Activated CD8-positive, alpha-beta memory T cell treated with anti-CD3 and anti-CD28 coated beads, Interleukin-2, amount 10 ng/mL, durations not matched to agents 7 days and 5 days (primary cell): ENCODE measurements at places on chromosomes 1 and 21.

GRCh38 chr21:45874716-45875415, 106.7 kb upstream of the COL6A1 start:
- no peaks in the 10 kb centered on the region for H3K36me3 ChIP-seq
- H3K4me3 ChIP-seq: no peak overlapping the region
- H3K4me1 ChIP-seq: no peaks in the 10 kb centered on the region
- DNase-seq: no peak
- peaks cover 9% of the 10 kb centered on the region for H3K27me3 ChIP-seq
- no peak overlapping the region for H3K27ac ChIP-seq

GRCh38 chr1:88787023-88787903, 103.2 kb downstream of the PKN2 start:
- no peaks in the 10 kb centered on the region for H3K27me3 ChIP-seq
- no peak overlapping the region for H3K27ac ChIP-seq
- H3K4me1 ChIP-seq: peaks cover 5% of the 10 kb centered on the region
- DNase-seq: no peak
- peaks cover 32% of the 10 kb centered on the region for H3K36me3 ChIP-seq

DNA sequence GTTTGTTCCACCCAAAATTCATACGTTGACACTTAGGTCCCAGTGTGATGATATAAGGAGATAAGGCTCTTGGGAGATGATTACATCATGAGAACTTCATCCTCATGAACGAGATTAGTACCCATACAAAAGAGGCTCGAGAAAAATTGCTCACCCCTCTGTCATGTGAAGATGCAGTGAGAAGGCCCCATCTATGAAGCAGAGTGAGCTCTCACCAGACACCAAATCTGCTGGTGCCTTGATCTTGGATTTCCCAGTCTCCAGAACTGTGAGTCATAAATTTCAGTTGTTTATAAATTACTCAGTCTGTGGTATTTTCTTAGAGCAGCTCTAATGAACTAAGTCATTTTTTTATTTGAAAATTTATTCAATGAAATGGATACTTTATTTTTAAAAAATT, 42.6 kb upstream of the USP25 start:
- no peak for DNase-seq
- no peak overlapping the region for H3K4me3 ChIP-seq
- peaks cover 4% of the 10 kb centered on the region for H3K36me3 ChIP-seq
- H3K4me1 ChIP-seq: peaks cover 18% of the 10 kb centered on the region
- H3K27me3 ChIP-seq: no peaks in the 10 kb centered on the region

GRCh38 chr1:37676281-37677142, 15.8 kb upstream of the CDCA8 start:
- no peak overlapping the region for H3K27ac ChIP-seq
- H3K36me3 ChIP-seq: no peaks in the 10 kb centered on the region
- no peak overlapping the region for H3K4me3 ChIP-seq
- DNase-seq: no peak
- peaks cover 19% of the 10 kb centered on the region for H3K27me3 ChIP-seq

DNA sequence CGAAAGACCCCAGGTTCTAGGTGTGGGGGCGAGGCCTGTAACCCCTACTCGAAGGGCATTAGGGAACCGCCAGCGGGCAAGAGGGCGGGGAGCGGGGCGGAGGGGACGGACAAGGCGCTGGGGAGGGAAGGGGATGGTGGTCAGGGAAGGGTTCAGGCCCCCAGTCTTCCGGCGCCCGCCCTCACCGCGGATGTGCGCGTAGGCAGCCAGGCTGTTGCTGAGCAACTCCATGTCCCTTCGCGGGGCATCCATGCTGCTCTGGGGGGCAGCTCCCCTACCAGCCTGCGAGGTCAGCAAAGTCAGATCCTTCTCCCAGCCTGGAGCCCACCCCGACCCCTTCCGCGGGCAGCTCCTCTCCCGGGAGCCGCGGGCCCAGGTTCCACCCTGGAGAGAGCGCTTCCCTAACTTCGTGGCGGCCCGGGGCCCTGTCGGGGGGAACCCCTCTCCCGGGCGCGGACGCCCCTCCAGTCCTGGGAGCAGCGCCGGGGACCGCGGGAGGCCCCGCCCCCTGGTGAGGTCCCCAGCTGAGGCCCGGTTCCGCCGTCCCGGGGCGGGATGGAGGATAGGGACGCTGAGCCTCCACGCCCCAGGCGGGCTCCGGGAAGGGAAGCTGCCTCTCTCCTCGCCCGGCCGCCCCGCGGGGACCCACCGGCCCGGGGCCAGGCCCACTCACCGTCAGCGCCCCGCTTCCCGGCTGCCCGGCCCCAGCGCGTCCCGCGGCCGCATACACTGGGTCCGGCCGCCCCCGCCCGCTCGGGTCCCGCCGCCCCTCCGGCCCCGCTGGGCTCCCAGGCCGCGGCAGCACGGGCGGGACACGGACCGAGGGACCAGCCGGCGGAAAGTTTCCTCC, 434 bp downstream of the EVA1B start:
- peak overlapping the region; percentile 71 for H3K4me3 ChIP-seq
- peaks cover 47% of the 10 kb centered on the region for H3K4me1 ChIP-seq
- peak; percentile 76 for DNase-seq
- H3K36me3 ChIP-seq: no peaks in the 10 kb centered on the region
- peaks cover 8% of the 10 kb centered on the region for H3K27me3 ChIP-seq

DNA sequence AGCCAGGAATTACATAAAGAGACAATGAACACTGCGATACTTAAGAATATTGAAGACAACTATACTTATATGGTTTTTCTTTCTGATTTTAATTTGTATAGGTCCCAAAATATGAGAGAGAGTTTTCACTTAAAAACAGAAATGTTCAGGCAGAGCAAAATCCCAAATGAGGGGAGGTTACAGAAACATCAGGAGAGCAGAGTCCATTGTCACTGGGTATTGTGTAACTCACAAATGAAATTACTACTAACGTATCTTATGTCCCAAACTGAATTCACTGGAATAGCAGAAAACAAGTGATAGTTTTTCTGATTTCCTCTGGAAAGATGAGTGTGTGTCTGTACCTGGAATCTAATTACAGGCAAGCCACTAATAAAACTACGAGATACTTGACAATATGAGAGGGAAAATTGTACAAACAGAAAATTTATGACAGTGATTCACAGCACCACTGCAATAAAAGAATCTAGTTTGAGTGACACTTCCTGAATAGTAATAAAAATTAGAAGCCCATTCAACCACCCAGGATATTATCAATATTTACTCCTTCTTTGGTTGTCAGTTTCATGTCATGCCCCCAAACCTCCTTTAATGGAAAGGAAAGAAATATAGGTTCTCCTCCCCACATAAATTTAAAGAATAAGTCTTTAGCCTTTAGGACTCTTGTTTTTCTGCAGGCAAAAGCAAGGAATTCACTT, 522.6 kb downstream of the ADGRL2 start:
- H3K4me1 ChIP-seq: no peaks in the 10 kb centered on the region
- H3K27ac ChIP-seq: no peak overlapping the region
- no peaks in the 10 kb centered on the region for H3K36me3 ChIP-seq

- no peak overlapping the region for H3K4me3 ChIP-seq
- H3K4me1 ChIP-seq: no peaks in the 10 kb centered on the region
- H3K36me3 ChIP-seq: no peaks in the 10 kb centered on the region
- H3K27me3 ChIP-seq: peaks cover 4% of the 10 kb centered on the region
- H3K27ac ChIP-seq: no peak overlapping the region
Measured at GRCh38 chr1:22163137-22163536, 20.2 kb upstream of the WNT4 start.
